ENCODE measurements at places on chromosomes 1 and 21.

DNA sequence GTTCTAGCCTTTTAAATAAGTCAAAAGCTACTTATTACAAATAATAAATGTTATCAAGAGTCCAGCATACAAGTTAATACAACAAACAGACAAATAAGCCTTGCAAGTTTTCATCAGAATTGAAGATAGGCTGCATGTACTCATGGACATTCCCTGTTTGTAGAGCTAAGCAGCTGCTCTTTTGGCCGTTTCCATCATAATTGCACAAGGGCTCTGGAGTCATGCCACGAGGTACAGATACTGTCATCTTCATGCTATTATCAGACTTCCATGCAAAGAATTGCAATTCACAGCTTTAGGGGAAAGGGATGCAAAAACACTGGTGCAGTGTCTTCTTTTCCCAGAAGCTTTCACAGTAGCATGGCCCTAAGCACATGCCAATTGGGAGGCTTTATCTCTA lies 52.8 kb upstream of the TBX15 start:
- DNase-seq = no peak

DNA sequence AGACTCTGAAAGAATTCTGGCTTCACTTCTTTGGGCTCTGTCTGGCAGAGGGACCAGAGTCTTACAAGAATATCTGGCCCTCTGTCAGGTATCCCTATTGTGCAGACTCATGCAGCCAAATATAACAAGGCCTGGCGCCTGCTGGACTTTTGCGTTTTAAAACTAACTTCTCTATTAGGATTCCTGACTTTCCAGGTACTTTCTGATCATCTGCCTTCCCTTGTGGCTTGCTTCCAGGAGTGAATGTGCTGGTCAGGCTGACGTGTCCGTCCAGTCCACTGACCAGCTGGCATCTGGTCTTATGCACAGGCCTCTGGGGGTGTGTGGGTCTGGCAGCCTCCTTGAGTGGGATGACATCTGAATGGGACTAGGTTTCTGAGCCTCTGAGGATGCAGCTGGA lies 8.6 kb upstream of the RAB29 start:
- DNase-seq = no peak

- DNase-seq = no peak
Measured at GRCh38 chr1:155207806-155208540, at the start of gene THBS3. Gene THBS3, minus strand, starts transcription at chr1:155207897. Its CDS starts 21 bp downstream, at chr1:155207876.

- DNase-seq = no peak
Measured at GRCh38 chr1:60423146-60423780, 349.7 kb upstream of the C1orf87 start.

GRCh38 chr1:96362623-96363022 lies 359.0 kb upstream of the PTBP2 start:
- no peak for DNase-seq

GRCh38 chr1:35726450-35727433 lies 8.1 kb upstream of the C1orf216 start:
- DNase-seq = peak; percentile 26

DNA sequence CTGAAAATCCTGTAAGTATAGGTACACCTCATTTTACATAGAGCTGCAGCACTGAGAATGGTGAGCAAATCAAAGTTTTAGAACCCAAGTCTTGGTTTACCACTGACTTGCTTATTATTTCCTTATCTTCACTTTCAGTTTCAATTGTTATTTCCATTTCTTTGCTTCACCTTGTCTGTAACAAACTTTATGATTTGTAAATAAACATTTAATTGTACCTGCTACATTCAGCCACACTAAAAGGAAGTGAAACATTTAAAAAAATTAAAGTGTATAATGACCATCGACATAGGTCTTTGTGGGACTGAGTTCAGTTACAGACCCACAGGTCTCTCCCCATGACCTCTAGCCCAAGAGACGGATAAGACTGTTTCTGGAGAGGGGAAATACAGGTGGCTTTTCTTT lies 34.4 kb downstream of the LGR6 start:
- no peak for DNase-seq

- no peak for DNase-seq
Measured at GRCh38 chr1:88888750-88889149, 2.6 kb downstream of the GTF2B start.

- no peak for DNase-seq
Measured at GRCh38 chr1:27332536-27333281, 9.1 kb upstream of the SYTL1 start.

DNA sequence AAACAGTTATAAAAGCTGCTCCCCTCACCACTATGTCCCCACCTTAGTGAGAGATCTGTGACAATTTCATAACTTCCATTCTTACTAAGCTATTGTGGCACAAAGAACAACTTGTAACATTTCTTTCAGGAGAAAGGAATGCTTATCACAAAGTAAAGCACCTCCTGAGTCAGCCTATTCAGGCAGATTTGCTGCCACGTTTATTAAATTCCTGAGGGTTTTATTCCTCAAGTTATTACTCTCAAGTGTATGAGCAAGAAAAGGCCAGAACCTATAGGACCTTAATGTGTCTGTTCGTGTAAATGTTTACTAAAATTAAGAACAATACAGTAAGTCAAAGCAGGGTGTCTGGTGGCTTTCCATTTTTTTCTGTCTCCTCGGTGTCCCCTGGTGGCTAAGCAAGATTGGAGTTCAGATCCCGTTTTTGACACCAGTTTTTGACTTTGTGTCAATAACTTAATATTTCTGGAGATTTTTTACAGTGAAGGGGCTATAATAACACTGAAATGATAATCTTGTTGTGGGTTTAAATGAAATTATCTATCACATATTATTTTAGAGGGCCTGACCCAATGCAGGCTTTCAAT lies 1539.6 kb downstream of the BRINP3 start:
- DNase-seq = no peak

DNA sequence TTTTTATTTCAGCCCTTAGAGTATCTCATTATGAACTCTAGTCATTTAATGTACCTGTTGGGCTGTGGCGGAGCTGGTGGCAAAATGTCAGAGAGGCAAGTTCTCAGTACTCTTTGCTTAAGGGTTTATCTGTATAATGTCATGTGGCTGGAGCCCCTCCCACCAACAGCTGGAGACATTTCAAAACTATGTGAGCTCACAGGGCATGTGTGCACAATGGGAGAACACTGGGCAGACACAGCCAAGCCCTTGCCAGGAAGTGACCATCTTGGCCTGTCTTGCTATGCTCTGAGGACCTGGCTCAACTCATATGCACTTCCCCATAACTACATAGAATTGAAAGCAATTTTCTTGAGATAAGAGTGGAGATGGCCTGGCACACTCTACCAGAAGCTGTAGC lies 296.4 kb downstream of the PTPRU start:
- DNase-seq = no peak

DNA sequence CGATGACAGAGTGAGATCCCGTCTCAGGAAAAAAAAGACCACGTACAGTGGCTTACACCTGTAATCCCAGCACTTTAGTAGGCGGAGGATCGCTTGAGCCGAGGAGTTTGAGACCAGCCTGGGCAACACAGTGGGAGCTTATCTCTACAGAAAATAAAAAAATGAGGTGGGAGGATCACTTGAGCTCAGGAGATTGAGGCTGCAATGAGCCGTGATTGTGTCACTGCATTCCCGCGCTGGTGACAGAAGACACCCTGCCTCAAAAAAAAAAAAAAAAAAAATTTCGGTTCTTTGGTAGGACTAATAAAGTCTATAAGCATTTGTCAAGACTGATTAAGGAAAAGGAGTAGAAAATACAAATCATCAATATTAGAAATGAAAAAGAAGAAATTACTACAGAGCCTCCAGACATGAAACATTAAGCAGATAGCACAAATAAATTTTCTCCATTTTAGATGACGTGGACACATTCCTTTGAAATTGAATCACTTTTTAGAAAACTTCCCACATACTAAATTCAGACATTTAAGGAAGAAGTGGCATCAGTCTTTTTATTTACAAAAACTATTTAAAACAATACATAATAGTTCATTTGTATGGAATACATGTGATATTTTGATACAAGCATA lies 30.4 kb downstream of the MORC3 start:
- no peak for DNase-seq

Measured in activated T-cell treated with anti-CD3 and anti-CD28 coated beads for 4 hours (primary cell).